ENCODE measurements at places on chromosomes 3 and 15.

DNA sequence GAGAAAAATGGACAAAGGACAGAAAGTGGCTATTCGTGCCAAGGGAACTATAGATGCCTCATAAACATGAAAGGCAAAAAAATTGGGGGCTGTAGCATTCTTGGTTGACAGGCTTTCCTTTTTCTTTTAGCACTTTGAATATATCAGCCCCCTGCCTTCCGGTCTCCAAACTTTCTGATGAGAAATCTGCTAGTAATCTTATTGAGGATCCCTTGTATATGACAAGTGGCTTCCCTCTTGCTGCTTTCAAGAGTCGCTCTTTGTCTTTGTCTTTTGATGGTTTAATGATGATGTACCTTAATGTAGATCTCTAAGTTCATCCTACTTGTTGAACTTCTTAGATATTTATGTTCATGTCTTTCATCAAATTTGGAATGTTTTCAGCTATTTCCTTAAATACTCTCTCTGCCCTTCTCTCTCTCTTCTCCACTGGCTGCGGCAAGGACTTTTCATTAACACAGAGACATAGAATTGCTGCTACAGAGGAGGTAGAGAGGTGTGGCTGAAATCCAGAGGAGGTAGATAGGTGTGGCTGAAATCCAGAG is 59.4 kb upstream of the EPHB3 start:
- no peak for DNase-seq

DNA sequence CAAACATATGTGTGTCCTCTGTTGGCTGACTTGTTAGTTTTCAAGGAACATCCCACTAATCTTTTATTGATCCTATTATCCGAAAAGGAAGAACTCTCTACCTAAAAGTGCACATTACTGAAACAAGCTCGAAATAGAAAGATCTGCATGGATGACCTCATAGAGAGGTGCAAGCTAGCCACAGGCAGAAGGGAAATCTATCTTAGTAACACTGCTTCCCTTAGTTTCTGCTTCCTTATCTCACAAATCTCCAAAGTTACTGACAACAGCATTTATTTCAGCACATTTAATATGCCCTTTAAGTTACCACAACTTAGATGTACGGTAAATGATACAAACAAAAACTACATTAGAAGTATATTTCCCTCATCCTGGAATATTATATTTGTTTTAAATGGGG is 285.1 kb upstream of the CCDC54 start:
- no peak for DNase-seq

- no peak for DNase-seq
Measured at GRCh38 chr15:73284090-73284716, 84.6 kb downstream of the HCN4 start.

DNA sequence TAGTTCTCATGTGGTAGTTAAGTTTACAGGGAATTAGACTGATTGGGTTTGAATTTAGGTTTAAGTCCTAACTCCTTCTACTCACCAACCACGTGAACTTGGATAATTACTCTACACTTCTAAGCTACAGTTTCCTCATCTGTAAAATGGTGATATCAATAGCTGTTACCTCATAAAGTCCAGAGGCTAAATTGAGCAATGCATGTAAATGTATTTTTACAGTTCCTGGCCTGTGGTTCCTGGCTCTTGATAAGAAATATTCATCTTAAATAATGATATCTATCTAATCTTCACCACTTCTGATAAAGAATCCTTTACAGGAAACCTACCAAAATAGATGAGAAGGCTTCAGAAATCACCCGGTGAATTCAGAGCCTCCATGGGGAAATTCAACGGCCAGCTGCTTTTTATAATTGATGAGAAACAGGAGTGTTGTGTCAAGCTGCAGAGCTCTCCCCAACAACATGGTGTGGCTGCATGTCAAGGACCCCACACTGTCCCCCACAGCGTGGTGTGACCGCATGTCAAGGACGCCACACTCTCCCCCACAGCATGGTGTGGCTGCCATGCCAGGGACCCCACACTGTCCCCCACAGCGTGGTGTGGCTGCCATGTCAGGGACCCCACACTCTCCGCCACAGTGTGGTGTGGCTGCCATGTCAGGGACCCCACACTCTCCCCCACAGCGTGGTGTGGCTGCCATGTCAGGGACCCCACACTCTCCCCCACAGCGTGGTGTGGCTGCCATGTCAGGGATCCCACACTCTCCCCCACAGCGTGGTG is 80.8 kb upstream of the PEX5L start:
- DNase-seq = no peak

GRCh38 chr3:168006584-168006983 is 89.1 kb downstream of the GOLIM4 start:
- DNase-seq = no peak

- DNase-seq = no peak
Measured at GRCh38 chr15:58549785-58550074, 117.9 kb downstream of the LIPC start.

DNA sequence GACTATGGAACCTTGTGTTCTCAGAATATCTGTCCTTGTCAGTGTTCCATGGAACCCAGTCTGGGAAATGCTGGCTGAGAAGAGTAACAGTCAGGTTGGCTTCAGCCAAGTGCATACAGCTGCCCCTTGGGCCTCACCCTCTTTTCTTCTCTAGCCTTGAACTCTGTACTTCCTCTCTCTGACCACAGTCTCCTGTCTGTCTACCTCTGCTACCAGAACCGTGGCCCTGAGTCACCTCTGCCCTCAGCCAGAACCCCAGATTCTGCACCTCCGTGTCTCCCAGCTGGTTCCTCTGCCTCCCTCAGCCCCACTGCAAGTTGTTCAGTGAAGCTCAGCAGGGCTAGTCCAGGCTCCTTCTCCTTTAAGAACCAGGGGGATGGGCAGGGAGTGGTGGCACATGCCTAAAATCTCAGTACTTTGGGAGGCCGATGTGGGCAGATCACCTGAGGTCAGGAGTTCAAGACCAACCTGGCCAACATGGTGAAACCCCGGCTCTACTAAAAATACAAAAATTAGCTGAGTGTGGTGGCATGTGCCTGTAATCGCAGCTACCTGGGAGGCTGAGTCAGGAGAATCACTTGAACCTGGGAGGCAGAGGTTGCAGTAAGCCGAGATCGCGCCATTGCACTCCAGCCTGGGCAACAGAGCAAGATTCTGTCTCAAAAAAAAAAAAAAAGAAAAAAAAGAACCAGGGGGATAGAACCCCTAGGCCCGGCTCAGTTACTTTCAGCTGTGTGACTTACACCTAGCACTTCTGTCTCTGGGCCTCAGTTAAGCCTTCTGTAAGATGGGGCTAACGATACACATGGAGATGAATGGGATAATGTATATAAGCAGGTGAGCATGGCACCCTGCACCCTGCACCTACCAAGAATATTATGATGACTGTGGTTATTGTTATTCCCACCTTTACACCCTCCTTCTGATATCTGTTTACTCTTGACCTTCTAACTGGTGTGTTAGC is 24.3 kb upstream of the TATDN2 start:
- no peak for DNase-seq

GRCh38 chr3:122516846-122517360 is 2.2 kb upstream of the KPNA1 start:
- no peak for DNase-seq

GRCh38 chr15:99568625-99569352 is 3.0 kb downstream of the MEF2A start:
- DNase-seq = no peak

GRCh38 chr15:61659566-61660190 is 400.6 kb downstream of the VPS13C start:
- DNase-seq = no peak
